GM12892 (cell line): ENCODE measurements at places on chromosomes 11 and 22.
A peak's percentile ranks its signal among the peaks of the same experiment; 100 is the strongest.

- DNase-seq = no peak
Measured at GRCh38 chr11:70532066-70532440, 133.7 kb downstream of the CTTN start.

DNA sequence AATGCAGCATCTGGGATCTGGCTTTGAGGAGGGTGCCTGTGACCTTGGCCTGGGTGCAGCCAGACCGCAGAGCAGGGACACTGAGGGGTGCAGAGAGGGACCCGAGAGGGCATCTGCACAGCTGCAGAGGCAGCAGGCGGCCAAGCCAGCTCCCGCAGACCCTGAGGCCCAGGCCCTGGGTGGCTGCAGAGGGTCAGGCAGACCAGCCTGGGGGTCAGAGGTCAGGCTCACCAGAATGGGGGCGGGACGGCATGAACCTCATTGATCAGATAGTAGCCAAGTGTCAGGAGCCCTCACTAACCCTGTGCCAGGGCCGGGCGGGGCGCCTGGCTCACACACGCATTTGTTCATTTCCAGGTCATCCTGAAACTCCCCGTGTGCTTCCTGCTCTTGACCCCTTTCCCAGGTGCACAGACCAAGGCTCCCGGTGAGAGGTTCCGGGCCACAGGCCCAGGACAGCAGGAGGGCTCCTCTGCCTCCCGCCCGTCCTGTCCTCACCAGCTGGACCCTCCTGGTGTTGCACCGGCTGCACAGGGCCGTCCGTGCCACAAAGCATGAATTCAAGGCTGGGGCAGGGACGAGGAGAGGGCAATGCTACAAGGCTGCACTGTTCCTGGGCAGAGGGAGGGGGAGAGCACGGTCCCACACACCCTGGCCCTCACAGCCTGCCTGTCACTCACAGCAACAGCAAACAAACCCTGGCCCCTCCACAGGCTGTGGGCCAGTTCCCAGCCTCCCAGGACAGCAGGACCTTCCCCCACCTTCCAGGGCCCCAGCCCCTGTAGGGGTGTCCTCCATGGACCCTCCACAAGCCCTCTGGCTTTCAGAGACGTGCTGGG, 3.3 kb downstream of the RTN4R start:
- DNase-seq = no peak

- no peak for DNase-seq
Measured at GRCh38 chr11:110217223-110217877, 79.1 kb downstream of the RDX start.

GRCh38 chr11:66476841-66477251, 3.4 kb upstream of the DPP3 start:
- no peak for DNase-seq

- DNase-seq = no peak
Measured at GRCh38 chr11:113436672-113437252, 38.4 kb downstream of the DRD2 start.

- DNase-seq = no peak
Measured at GRCh38 chr11:87555101-87555500, 517.4 kb downstream of the TMEM135 start.

GRCh38 chr11:86621854-86622253, 50.6 kb downstream of the ME3 start:
- DNase-seq = no peak

DNA sequence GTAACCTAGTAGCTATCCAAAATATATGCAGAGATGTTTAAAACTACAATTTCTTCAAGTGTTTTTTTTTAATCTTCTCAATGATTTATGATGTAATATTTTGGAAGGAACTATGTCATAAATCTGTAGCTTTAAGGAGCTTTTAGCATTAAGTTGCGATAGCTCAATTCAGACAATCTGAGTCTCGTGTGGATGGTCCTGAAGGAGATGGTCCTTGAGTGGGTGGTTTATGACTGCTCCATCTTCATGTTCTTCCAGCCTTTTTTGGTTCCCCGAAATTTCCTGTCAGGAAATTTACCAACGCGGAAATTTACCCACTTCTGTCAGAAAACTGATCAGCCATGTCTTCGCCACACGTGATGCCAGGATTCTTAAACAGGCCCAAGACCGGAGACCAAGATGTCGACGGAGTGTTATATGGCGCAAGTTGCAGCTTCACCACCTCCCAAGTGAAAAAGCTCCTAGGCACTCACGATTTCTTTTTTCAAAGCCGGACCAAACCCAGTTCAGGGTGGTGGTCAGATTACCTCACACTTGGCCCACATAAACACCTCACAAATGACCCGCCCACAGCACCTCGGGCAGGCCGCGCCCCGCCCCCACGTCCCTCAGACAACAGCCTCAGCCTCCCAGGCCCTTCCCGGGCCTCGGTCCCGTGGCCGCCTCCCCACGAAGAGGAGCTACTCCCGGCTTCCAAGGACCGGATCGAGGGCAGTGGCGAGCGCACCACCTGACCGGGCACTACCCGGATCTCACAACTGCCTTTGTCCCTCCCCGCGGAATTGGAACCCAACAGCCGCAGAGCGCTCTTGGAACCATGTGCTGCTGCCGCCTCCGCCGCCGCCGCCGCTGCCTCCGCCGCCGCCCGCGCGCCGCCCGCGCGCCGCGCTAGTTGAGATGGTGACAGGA, at the start of gene MORC2:
Gene MORC2, minus strand, starts transcription at position 760 of the 909 bp plus-strand sequence. CDS start 885 bp downstream, outside the sequence.
- peak; percentile 35 for DNase-seq
